ENCODE measurements at places on chromosomes 6 and 20.

GRCh38 chr6:32974541-32975308 lies 6.3 kb downstream of the BRD2 start:
- peak; percentile 31 for DNase-seq

GRCh38 chr6:165034271-165034741 lies 275.1 kb downstream of the C6orf118 start:
- DNase-seq: no peak

- DNase-seq: no peak
These were observed 71.0 kb downstream of the PLAGL1 start for GRCh38 chr6:143936778-143937667.

DNA sequence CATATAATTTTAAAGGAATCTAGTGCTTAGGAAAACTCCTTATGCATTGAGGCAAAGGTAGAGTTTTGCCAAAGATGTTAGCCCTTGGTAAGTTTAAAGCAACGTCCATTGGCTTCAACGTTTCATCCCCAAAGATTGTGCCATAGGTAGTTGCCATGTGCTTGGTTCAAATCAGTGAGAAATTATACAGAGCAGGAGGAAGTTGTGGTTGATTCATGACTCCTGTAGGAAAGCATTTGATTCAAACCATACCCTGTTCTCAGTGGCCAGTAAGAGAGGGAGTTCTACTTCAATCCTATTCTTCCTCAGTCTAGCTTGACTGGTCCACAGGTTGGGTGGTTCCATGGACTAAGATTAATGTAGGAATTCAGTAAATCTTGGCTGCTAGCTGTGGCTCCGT lies 535.6 kb downstream of the QKI start:
- DNase-seq: no peak

DNA sequence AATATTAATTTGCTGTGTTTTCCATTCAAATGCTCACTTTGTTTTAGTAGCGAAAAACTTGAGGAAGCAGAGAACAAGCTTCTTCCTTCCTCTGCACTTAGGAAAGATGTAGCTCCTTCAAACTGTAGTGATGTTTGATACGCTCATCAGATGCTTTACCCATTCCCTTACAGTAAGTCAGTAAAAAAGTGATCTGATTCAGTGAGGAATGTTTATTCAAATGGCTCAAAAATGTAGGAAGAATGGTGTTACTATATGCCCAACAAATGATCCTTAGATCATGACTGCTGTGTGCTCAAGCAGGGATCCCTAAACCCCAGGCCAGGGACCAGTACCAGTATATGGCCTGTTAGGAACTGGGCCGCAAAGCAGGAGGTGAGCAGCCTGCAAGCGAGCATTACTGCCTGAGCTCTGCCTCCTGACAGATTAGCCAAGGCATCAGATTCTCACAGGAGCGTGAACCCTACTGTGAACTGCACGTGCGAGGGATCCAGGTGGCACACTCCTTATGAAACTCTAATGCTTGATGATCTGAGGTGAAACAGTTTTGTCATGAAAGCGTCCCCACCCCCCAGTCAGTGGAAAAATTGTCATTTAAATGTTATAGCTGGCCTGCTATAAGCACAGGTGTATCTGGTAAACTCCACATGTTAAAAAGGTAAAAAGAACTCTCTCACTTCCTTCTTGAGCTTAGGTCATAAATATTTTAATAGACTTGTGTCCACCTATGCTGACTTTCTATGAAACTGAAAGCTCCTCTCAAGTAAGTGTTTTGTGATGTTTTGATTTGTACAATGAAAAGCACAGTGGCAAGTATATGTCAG lies 187.2 kb downstream of the FOXC1 start:
- DNase-seq: no peak

Measured in NCI-H69 (cell line).